Esophagus squamous epithelium (tissue), 5 donors: ENCODE measurements at places on chromosomes 2 and 18.
A peak's percentile ranks its signal among the peaks of the same experiment; 100 is the strongest.

- no peaks in the 10 kb centered on the region for H3K36me3 ChIP-seq
- no peak for DNase-seq
- no peak overlapping the region for H3K27ac ChIP-seq
- peaks cover 7% of the 10 kb centered on the region for H3K4me1 ChIP-seq
- no peaks in the 10 kb centered on the region for H3K27me3 ChIP-seq
- no peak overlapping the region for H3K4me3 ChIP-seq
These were observed 113.3 kb upstream of the ODC1 start for GRCh38 chr2:10561288-10562035.

DNA sequence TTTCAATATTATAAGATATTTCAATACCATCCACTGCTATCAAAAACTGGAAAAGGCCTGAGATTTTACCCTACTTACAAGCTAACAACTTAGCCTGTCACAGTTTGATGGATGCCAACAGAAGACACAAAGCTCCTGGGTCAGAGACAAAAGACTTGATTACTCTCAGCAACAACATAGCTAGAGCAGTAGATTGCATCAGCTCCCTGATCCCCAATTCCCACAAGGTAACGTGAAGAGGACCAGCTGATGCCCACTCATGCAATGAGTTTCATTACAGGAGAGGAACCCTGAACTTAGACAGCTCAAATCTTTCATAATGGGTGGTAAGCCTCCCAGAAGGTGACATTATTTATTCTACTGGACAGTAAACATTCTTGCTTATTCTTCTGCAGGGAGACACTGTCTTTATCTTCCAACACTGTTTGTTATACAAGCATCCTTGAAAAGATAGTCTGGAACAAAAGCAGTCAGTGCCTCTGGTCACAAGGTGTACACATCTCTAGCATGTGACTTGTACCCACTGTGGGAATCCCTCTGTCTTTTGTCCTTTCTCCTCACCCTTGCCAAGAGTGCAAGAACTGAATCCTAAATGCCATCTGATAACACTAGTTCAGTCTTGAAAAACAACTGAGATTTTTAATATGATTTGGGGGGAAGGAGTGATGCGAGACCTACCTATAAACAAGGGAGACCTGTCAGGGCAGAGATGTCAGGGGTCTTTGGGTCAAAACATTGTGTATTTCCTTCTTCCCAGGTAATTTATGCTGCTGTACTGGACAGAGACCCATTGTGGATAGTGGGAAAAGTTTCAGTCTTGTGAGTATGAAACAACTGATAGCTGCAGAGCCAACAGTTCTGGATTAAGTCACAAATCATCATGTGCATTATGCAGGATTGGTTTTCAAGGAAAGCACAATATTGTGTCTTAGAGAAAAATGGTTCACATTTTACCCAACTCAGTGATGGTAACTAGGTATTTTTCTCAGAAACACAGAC lies 102.4 kb downstream of the AOX1 start:
- H3K4me3 ChIP-seq: no peak overlapping the region
- no peak overlapping the region for H3K27ac ChIP-seq
- DNase-seq: no peak
- H3K4me1 ChIP-seq: no peaks in the 10 kb centered on the region

GRCh38 chr2:124834331-124834730 lies 809.2 kb downstream of the CNTNAP5 start:
- no peaks in the 10 kb centered on the region for H3K27me3 ChIP-seq
- no peak overlapping the region for H3K27ac ChIP-seq
- no peaks in the 10 kb centered on the region for H3K36me3 ChIP-seq
- no peak overlapping the region for H3K4me3 ChIP-seq

GRCh38 chr2:157152362-157152761 lies 105.1 kb upstream of the GALNT5 start:
- H3K27ac ChIP-seq: no peak overlapping the region
- no peaks in the 10 kb centered on the region for H3K4me1 ChIP-seq
- no peaks in the 10 kb centered on the region for H3K27me3 ChIP-seq
- no peak for DNase-seq
- no peaks in the 10 kb centered on the region for H3K36me3 ChIP-seq

DNA sequence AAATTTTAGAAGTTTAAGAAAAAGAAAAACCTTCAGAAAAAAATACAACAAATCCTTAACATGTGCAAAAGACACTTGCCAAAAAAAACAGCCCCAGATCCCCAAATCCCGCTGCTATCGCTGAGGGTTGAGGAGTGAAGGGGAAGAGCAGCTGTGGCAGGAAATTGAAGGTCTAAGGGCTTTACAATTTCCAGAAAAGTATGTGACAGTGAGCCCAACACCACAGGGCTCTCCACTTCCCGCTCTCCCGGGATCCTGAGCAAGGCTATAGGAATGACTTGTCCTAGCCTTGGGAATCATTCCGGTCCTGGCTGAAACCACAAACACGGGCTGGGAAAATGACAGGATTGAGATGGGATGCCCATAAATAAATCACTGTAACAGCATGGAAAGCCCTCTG lies 191.4 kb downstream of the TMEM163 start:
- H3K36me3 ChIP-seq: no peaks in the 10 kb centered on the region
- DNase-seq: no peak
- no peaks in the 10 kb centered on the region for H3K27me3 ChIP-seq
- no peak overlapping the region for H3K4me3 ChIP-seq
- H3K4me1 ChIP-seq: no peaks in the 10 kb centered on the region
- H3K27ac ChIP-seq: no peak overlapping the region

GRCh38 chr18:23634692-23635091 lies 28.0 kb downstream of the ANKRD29 start:
- H3K4me1 ChIP-seq: no peaks in the 10 kb centered on the region
- no peak for DNase-seq
- no peak overlapping the region for H3K4me3 ChIP-seq
- no peak overlapping the region for H3K27ac ChIP-seq
- no peaks in the 10 kb centered on the region for H3K36me3 ChIP-seq
- H3K27me3 ChIP-seq: no peaks in the 10 kb centered on the region

DNA sequence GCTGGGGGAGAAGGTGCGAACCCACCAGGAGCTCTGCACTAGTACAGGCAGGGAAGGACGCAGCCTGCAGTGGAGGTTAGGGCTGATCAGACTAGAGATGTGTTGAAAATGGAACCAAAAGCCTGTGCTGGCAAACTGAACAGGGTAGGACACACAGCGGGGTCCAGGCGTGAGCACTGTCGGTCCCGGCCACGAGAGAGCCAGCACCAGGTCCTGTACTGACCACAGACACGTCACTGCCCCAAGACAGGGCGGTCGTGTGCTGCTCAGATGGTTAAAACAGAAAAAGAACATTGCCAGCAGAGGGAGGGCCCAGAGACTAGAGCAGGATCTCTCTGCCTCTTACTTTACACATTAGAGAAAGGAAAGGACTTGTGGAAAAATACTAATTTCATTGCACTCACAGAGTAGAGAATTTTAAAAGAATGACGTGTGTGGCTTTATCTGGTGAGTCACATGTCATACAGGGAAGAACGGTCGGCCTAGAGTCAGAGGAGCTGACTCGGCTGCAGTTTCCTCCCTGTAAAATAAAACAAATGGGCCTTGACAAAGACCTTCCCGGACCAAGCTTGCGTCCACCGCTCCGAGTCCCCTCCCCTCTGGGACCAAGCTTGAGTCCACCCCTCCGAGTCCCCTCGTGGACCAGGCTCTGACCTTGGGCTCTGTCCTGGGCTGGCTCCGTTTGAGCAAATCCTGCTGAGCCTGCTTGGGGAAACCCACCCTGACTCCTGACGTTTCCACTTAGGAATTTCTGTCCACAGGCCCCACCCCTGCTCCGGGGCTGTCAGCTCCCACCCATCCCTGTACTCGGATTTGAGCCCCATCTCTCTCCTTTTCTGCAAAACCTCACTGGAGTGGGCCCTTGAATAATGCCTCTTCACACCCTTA lies 16.7 kb upstream of the ADI1 start:
- H3K27ac ChIP-seq: peak overlapping the region; percentile 69
- peak; percentile 15 for DNase-seq
- peak overlapping the region; percentile 61 for H3K4me3 ChIP-seq

DNA sequence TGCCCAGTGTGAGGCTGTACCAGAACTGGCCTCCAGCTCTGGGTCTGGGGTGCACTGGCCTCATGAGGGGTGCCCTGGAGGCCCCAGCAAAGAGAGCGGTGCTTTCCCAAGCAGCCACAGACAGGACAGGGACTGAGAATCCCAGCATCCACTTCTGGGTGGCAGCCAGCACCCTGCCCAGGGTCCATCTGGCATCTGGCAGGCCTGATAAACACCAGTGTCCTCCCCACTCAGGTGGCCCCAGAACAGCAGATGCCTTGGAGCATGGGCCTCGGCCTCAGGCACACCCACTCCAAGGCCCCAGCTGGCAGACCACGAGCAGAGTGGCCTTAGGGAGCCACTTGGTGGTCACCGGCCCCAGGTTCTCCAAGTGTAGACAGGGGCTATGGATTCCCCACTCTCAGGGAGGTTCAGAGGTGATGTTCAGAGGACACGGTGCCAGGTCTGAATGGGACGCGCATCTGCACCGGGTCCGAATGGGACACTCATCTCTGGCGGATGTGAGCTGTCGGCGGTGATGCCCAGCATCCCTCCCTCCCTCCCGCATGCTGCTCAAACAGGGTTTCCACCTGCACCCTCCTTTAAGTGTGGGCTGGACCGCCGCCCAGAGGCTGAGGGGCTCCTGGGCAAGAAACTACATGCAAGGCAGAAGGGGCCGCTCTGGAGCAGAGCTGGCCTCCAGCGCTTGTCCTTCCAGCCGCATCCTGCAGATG lies 82.2 kb upstream of the GPC1 start:
- no peak for DNase-seq
- peaks cover 46% of the 10 kb centered on the region for H3K27me3 ChIP-seq
- peaks cover 24% of the 10 kb centered on the region for H3K4me1 ChIP-seq
- H3K36me3 ChIP-seq: no peaks in the 10 kb centered on the region
- H3K4me3 ChIP-seq: no peak overlapping the region

- DNase-seq: no peak
- H3K27ac ChIP-seq: no peak overlapping the region
- no peaks in the 10 kb centered on the region for H3K36me3 ChIP-seq
- peaks cover 16% of the 10 kb centered on the region for H3K4me1 ChIP-seq
- no peak overlapping the region for H3K4me3 ChIP-seq
- H3K27me3 ChIP-seq: no peaks in the 10 kb centered on the region
These were observed 61.1 kb upstream of the ZNG1B start for GRCh38 chr2:113376253-113376912.

DNA sequence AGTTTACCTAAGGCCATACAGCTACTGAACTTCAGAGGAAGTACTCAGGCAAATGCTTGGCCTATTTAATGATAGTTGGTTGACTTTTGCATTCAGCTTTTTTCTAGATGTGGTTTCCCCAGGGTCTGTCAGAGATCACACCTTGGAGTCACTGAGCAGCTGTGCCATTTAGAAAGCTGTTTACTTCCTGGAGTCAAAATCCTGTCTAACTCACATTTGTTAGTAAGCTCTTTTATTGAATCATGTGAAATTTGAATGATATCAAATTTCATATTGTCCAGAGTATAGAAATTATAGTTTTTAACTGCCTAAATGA lies 7.6 kb upstream of the TRIB2 start:
- DNase-seq: no peak
- H3K4me3 ChIP-seq: no peak overlapping the region
- no peaks in the 10 kb centered on the region for H3K36me3 ChIP-seq
- H3K27ac ChIP-seq: no peak overlapping the region

DNA sequence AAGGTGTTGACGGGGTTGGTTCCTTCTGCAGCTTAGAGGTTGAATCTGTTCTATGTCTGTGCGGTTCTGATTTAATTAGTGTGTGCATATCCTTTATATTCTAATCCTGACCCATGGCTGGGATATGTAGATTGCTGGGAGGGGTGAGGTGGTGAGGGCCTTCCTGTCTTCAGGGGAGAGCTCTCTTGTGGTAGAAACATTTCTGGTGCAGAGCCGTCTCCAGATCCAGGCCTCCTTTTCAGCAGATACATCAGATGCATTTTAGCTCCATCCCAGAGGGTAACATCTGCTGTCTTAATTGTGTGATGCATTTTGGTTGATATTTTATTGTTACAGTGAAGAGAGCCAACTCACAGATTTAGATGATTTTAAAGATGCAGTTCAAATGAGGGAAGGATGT lies 227.8 kb downstream of the AGAP1 start:
- no peak overlapping the region for H3K4me3 ChIP-seq
- peaks cover 10% of the 10 kb centered on the region for H3K4me1 ChIP-seq
- no peak for DNase-seq
- no peaks in the 10 kb centered on the region for H3K27me3 ChIP-seq
- no peak overlapping the region for H3K27ac ChIP-seq

DNA sequence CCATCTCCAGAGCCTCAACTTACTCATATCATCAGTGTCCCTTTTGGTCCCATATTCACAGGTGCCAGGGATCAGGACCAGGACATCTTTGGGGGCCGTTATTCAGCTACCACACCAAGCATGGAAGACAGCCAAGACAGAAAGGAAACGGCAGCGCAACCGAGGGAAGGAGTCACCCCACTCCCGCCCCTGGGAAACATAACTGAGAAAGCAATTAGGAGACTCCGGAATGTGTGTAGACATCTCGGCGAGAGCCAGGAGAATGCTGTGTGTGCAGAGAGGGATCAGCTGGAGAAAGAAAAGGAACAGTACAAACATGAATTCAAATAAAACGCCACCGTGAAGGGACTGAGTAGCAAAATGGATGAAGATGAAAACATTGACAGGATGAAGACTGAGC lies 13.4 kb upstream of the BOK start:
- H3K4me1 ChIP-seq: no peaks in the 10 kb centered on the region
- H3K27me3 ChIP-seq: no peaks in the 10 kb centered on the region
- DNase-seq: no peak
- no peaks in the 10 kb centered on the region for H3K36me3 ChIP-seq

GRCh38 chr2:72538486-72538885 lies 287.3 kb downstream of the EXOC6B start:
- H3K36me3 ChIP-seq: no peaks in the 10 kb centered on the region
- no peak overlapping the region for H3K4me3 ChIP-seq
- H3K27ac ChIP-seq: no peak overlapping the region
- no peak for DNase-seq

DNA sequence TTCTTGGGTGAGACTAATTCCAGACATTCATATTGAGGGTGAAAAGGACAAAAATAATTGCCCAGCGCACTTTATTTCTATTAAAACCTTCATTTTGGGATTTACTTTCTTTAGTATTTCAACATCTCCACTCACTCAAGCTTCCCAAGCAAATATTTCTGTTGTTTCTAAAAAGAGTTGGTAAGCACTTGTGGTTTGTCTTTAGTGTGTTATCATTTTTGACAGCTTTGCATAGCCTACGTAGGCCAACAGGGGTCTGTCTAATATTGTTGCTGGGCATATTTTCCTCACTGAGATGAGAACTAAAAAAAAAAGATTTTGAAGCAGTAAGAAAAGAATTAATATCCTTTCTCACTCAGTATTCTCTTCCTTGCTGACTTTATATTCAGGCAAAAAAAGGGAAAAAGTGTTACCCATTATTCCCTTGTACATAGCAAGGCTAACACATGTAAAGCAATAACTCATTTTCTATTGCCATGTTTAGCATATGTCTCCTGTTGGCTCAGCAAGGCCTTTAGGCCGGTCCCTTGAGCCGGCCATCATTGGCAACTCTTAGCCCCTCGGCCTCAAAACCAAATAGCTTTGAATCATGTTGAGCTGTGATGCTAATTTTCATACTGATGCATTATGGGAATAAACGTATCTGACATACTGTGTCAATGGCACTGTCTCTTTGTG lies 494.2 kb downstream of the ARHGAP15 start:
- DNase-seq: no peak
- H3K27ac ChIP-seq: no peak overlapping the region
- no peaks in the 10 kb centered on the region for H3K27me3 ChIP-seq
- H3K4me3 ChIP-seq: no peak overlapping the region
- no peaks in the 10 kb centered on the region for H3K36me3 ChIP-seq
- no peaks in the 10 kb centered on the region for H3K4me1 ChIP-seq

GRCh38 chr2:102449370-102449974 lies 23.6 kb upstream of the SLC9A4 start:
- H3K27me3 ChIP-seq: no peaks in the 10 kb centered on the region
- DNase-seq: no peak
- H3K27ac ChIP-seq: no peak overlapping the region
- no peaks in the 10 kb centered on the region for H3K36me3 ChIP-seq
- H3K4me3 ChIP-seq: no peak overlapping the region
